Mammary epithelial cell (primary cell): ENCODE measurements at places on chromosomes 6 and 20. TPM values are rescaled to one million over a fixed set of nuclear protein-coding genes. Genes with fewer than 3 reads are reported as not detected.

- DNase-seq: no peak
Observed at GRCh38 chr20:25276533-25277050, 28.7 kb downstream of the PYGB start.

DNA sequence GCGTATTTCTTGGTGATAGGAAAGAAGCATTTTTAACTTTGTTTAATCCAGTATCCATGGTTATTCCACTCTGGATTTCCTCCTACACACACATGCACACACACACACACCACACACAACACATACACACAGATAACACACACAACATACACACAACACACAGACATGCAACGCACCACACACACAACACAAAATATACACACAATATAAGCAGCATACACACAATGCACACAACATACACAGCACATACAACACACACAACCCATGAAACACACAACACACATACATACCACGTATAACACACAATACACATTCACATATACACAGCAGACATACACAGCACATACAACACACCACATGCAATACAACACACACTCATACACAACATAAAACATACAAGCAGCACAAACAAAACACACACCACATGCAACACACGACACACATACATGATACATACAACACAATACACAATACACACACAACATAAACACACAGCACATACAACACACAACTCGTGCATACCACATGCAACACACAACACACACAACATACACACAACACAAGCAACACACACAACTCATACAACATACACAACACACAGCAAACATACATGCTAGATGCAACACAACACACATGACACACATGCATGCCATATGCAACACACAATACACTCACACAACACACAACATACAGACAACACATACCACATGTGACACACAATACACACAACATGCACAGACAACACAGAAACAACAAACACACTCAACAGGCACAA is 13.0 kb downstream of the TTLL2 start:
- DNase-seq: no peak

GRCh38 chr6:17589406-17590096 is 10.6 kb upstream of the FAM8A1 start:
- peak; percentile 91 for DNase-seq

DNA sequence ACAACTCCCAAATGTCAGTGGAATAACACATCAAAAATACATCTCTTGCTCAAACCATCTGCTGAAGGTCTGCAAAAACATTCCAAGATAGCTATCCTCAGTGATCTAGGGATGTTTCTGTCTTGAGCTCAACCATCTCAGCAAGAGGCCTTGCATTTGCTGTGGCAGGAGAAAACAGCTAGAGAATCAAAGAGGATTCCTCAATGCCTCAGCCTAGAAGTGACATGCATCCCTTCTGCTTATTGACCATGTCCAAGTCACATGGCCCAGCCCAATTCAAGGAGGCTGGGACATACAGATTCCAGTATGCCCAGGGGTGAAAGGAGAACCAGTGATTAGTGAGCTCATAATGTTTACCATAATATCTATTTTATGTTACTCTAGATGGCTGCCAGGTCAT is 269.5 kb downstream of the PLCB1 start:
- no peak for DNase-seq

- no peak for DNase-seq
Observed at GRCh38 chr6:12709556-12710232, 6.9 kb upstream of the PHACTR1 start.

DNA sequence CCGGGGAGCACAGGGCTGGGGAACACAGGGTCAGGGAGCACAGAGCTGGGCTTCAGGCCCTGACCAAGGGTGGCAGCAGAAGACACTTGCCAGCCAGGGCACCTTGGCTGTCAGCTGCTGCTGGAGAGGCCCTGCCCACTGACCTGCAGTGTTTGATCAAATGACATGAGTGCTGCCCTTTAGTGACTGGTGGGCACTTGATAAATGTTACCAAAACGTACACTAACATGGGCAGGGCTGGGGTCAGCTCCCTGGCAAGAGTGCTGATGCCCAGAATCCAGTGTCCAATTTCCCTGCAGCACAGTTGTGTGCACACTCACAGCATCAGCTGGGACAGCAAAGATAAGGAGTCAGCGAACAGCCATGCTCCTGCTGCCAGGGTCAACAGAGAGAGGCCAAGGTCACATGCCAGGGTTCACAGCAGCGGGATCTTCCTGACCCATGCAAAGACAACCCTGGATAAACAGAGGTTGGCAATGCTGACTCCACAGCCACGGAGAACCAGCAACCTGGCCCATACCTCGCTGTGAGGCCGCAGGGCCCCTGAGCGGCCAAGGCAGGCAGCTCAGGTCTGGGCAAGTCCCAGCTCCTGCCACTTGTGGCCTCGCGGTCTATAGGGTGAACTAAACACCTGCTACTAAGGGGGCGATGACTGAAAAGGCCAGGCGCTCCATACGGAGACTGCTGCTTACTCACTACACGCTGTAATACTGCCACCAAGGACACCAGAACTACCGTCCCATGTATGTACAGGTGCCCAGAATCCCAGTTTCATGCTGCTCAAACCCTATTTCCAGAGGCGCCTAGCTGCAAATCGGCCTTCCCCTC is 46.3 kb downstream of the NINL start:
- no peak for DNase-seq

DNA sequence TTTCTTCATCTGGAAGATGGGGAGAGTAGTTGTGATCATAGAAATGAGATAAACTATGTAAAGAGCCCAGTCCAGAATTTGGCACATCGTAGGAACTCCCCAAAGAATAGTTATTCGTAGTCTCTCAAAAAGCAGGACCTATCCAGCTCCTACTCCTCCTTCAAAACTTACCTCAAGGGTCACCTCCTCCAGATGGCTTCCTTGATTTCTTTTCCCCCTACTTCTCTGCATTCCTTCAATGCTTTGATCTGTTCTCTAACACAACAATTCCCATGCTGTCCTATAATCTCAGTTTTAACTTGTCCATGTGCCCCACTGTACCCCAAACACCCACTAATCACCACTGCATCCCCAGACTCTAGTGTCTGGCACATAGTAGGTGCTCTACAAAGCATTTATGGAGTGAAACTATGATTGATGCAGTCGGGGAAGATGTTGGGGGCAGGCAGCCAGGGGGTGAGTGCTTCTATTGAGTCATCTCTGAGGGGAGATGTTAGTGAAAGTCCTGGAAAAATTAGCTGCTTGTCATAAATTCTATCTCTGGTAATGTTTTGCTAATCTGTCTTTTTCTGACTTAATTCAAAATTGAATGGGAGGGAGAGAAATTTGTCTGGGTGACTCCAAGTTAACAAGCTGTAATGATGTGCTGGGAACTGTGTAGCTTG is 181.3 kb upstream of the KCNG1 start:
- no peak for DNase-seq

GRCh38 chr6:81843302-81843701 is 90.8 kb upstream of the TENT5A start:
- no peak for DNase-seq

- peak; percentile 58 for DNase-seq
Observed at GRCh38 chr6:73680289-73680918, 15.6 kb upstream of the CD109 start.

DNA sequence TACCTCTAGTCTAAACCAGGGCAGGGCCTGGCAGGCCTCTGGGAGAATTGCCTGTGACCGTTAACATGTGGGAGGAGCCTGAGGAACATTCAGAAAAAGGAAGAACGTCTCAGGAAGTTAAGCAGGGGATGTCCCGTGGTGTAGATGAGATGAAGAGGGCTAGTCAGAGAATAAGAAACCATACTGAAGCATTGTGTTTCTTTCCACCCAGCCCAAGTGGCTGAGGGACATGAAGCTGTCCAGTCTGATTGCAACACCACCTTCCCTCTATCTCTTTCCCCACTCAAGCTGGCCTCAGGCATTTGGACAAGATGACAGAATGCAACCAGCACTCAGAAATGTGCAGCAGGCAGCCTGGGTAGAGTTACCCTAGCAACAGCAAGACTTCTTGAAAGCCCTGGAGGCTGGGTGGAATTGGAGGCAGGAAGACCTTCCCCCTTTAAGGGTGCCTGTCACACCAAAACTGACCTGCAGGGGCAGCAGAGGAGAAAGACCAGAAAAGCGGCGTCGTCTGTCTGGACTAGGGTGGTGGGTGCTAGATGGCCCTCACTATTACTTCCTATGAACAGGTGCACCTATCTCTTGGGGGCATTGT is 186.1 kb downstream of the UNC5CL start:
- DNase-seq: no peak

DNA sequence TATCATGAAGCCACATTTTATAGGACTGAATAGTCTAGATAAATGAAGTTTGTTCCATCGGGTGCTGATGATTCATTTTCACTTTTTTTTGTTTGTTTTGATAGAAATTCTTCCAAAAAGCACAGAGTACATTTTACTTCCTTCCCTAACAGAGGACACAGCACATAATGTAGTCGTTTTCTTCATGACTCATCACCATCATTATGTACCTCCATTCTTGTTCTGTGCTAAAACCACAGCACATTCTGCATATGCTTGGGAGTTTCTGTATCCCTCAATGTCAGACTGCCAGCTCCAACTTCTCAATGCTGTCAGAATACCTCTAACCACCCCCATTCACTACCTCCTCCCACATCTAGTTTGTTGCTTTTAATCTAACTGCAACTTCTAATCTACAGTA is 1004.9 kb upstream of the ADGRB3 start:
- DNase-seq: no peak

DNA sequence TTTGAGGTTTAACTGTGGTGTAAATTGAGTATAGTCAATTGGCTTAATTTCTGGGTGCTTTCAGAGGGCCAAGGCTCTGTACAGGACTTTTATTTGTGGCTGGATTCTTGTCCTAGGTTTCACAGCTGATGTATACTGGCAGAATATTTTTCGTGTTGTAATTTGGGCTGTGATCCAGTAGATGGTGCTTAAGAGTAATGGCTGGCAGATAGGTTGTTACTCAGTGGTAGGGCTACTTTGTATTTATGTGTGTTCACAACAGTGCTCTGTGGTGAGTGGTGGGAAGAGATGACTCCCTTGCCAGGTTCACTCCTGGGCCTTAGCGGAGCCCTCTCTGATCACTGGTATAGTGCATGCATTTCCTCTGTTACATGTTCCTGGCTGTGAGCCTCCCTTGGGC is 34.5 kb upstream of the FERMT1 start:
- no peak for DNase-seq

GRCh38 chr6:21133901-21134300 is 459.6 kb upstream of the SOX4 start:
- no peak for DNase-seq

DNA sequence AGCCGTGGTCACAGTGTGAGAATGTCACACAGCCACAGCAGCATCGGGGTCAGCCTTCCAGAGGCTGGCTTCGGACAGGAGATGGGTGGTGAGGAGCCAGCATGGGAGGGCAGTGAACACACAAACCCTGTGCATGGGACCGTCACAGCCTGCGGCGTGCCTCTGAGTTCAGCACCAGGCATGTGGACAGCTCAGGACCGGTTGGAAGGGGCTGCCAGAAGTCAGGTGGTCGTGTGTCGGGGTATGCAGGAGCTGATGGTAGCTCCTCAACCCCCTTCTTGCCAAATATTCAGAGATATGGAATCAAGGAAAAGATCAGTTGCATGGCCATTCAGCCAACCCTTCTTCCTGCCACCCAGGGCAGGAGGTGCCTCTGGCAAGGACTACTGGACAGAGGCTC is 28.2 kb downstream of the MYT1 start:
- no peak for DNase-seq

DNA sequence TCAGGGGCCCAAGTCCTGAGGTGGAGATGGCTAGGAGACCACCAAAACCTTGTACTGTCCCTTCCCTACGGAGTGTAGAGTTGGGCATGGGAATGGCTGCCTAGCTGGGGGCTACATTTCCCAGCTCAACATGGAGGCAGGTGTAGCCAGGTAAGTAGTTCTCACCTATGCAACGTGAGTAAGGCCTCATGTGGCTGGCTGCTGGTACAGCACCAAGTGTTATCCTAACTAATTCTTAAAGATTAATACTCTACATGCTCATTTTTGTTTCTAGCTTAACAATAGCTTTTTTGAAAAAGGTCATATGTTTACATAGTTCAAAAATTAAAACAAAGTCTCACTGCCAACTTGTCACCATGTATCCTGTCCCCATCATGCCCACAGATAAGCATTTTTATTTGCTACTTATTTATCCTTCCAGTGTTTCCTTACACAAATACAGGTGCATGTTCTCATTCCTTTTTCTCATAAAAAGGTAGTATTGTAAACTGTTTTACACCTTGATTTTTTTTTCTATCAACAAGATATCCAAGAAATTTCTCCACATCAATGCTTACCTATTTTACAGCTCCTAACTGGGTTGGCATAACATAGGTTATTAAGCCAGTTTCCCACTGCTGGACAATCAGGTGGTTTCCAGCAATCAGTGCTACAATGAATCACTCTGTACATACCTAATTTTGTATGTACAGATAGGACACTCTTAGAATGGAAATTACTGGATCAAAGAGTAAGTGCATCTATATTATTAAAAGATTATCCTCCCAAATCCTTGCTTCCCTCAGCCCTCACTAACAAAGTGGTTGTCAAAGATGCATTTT is 25.5 kb downstream of the ABHD12 start:
- DNase-seq: no peak

- no peak for DNase-seq
Observed at GRCh38 chr20:51132279-51132678, 109.4 kb upstream of the KCNG1 start.

GRCh38 chr6:40252531-40253258 is 318.4 kb upstream of the MOCS1 start:
- DNase-seq: no peak

RANBP9 gene
- 26.7 TPM for total RNA-seq

RAMACL gene
- total RNA-seq: 3.7 and 3.8 TPM in 2 replicates

ABHD16B gene
- total RNA-seq: not detected in 2 replicates

AGER gene
- total RNA-seq: 0.33 TPM

RNF217 gene
- total RNA-seq: 103 TPM

RBM24 gene
- 0.40 and 0.49 TPM in 2 replicates for total RNA-seq

C6orf141 gene
- total RNA-seq: 22.7 TPM

ANGPT4 gene
- not detected for total RNA-seq
